ENCODE measurements at places on chromosomes 2 and 18.

DNA sequence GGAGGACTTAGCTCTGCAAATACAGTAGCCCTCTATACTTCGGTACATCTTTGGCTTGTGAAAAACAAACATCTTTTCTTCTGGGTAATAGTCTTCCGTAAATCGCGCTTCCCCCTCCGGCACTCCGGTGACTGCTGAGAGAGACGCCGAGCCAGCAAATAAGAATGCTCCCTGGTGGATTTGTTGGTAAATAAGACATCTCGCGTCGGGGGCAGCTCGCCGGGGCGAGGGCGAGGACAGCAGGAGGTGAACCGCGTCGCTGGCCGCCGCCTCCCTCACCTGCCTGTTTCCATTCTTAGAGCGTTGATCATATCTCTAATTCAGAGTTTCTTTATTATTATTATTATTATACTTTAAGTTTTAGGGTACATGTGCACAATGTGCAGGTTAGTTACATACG is 117.6 kb downstream of the PMAIP1 start:
- DNase-seq, result no peak

DNA sequence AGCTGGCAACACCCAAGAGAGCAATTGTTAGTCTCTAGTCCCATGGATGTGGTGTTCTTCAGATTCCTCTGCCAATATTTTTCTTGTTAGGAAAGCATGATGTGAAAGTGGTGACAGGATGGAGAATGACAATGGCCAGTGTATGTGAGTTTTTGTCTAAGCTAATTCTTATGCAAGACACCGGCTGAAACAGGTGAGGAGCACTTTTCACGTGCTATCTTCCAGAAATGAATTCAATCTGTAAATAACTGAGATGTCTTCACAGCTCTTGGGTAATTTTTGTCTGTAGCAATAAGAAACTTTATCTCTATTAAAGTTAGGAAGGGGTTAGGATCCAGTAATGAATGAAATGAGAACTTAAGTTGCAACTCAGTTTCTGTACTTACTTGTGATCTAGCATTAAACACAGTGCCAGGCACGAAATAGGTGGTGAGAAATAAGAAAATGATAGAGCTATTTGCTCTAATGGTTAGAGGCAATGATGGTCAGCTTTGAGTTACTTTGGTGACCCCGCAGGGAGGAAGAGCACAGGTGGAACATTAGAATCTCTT is 676 bp upstream of the AGPS start:
- no peak for DNase-seq

GRCh38 chr2:7672027-7672684 is 754.9 kb downstream of the RNF144A start:
- DNase-seq, result peak; percentile 14

- no peak for DNase-seq
These were observed 217.9 kb downstream of the NAPG start for GRCh38 chr18:10743766-10744165.

- DNase-seq, result no peak
These were observed 265.4 kb downstream of the ZNF385B start for GRCh38 chr2:179596018-179596417.

GRCh38 chr2:17791121-17791816 is 25.0 kb upstream of the MSGN1 start:
- no peak for DNase-seq

DNA sequence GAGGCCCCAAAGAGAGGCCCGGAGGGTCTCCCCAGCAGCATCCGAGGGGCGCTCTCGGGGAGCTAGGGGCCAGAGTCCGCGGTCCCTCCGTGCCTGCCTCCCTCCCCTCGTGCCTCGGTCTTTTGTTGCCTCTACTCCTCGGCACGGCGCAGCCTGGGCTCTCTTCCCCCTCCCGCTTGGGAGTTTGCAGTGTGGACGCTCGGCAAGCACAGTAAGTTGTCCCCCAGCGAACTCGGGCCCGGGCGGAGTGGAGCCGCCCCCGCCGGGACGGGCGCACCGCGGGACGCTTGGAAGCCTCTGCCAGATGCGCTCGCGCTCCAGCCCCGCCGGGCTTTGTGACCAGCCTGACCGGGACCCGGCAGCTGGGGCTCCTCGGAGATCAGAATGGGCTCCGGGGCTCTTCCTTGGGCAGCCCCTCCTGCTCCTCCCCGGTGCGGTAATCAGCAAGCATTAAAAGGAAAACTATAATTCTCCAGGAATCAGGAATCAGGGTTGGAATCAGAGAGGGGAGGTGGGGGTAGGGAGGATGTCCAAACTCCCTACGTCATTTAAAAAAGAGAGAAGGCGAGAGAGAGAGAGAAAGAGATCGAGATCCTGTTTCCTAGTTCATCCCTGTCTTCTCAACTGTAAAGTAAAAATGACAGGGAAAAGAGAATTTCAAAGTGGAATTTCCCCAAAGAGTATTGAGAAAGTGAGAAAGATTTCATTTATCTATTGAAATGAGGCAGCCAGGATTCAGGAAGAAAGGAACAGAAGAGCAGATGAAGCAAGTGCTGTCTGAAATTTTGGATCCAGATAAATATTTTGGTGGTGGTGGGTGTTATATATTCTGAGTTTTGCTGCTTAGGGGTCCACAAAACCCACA is 786 bp upstream of the TMEM200C start:
- DNase-seq, result no peak

DNA sequence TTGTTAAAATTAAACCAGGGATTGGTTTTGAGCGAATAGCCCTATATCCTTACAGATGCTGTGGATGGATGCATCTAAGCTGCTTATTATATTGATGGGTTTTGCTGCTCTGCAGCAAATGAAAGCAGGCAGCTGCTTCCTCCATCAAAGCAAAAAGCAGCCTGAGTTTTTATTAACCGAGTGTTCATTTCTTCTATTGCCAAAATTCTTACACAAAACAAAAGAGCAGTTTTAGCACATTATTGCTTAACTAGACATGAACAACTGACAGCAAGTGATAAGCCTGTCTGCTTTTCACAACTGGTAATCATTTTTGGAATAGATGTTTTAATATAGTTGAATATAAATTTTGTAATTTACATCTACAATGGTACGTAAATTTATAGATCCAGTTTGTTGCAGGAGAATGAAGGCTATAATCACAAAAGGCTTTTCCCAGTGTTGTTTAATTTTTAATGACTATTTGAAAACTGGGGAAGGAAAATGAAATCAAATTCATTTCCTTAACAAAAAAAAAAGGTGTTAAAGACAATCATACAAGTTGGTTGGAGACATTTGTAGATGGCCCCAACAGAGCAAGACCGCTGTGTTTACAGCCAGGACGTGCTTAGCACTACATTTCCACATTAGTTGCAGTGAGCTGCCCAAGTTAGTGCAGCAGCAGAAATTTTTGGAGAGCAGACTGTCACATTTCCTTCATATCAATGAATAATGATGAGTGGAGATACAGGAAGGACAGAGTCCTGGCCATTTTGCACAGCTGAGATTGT is 253.6 kb upstream of the SIX3 start:
- DNase-seq, result no peak

- no peak for DNase-seq
These were observed 19.3 kb downstream of the GPD2 start for GRCh38 chr2:156455361-156455975.

DNA sequence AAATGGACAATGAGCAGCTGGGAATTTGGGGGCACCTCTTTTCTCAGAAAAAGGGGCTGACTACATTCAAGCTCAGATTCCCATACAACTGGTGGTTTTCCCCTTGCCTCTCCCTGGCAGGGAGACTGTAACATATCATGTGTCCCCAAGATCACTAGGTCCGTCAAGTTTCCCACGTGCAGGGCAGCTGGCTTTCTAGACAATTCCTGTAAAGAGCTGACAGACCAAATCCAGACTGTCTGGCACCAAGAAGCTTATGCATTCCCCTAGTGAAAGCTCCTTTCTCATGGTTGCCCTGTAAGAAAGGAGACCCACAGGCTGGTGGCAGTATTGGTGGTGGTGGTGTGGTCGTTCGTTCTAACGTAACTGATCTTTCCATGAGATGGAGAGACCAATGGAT is 48.8 kb downstream of the THUMPD2 start:
- no peak for DNase-seq

- DNase-seq, result no peak
These were observed 296.5 kb downstream of the NOL4 start for GRCh38 chr18:33928231-33928630.

DNA sequence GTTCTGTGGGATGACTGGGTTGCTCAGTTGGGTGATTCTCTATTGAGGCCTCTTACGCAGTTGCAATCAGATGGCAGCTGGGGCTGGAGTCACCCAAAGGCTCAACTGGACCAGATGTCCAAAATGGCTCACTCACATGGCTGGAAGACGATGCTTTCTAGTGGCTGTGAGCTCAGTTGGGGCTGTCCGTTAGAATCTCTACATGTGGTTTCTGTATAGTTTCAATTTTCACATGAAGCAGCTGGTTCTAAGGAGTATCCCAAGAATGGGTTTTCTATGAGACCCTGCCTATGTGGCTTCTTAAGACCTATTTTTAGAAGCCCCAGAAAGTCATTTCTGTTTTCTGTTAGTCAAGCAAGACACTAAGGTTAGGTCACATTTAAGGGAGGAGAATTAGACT is 4.4 kb downstream of the XRCC5 start:
- DNase-seq, result no peak

GRCh38 chr18:49411928-49412327 is 48.5 kb downstream of the DYM start:
- DNase-seq, result no peak

DNA sequence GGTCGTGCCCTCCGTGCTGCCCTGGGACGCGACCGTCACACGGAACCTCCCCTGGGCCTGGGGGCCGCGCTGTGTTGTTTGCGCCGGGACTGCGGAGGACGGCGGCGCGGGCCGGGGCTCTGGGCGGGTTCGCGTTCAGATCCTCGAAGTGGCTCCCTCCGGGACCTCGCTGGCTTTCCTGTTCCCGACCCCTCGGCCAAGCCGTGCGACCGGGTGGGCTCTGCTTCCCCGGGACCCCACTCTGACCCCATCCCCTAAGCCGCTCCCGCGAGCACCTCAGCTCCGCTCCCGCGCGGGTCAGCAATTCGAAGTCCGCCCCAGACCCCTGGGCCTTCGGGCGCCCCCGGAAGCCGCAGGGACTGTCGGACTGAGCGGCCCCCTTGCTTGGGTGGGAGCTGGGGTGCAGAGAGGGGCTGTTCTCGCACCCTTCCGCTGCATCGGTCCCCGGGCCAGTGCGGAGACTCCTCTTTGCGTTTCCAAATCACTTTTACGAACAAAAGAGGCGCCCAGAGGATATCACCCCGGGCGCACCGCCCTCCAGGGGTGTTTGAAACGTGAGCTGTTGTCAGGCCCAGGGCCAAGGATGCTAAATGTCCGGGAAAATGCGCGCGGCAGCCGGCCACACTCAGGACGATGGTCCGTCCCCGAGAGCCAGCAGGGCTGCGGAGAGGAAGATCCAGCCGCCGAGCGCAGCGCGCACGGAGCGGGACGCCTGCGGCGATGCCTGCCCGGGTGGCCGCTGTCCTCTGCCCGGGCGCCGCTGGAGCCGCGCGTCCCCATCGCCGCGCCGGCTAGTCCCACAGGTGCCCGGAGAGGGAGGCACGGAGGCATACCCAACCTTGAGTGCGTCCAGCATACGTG is 73.5 kb downstream of the ZCCHC2 start:
- no peak for DNase-seq

- peak; percentile 76 for DNase-seq
These were observed 1.3 kb downstream of the BCL2L11 start for GRCh38 chr2:111121828-111122630.

DNA sequence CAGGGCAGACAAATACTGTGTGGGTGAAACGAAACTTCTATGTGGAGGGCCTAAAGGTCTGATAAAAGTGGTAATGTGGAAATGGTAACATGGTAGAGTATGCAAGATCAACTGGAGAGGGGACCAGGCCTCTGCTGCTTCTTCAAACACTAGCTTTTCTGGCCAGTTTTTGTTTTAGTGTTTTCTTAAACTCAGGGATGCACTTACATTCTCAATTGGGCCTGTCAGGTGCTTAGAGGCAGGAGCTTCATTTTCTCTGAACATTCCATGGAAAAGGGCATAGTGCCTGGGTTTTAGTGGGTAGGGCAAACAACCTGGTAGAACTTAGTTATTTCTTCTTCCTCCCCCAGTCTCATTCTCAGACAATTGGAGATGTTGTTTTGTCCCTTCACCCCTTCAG is 10.5 kb upstream of the ST3GAL5 start:
- no peak for DNase-seq

DNA sequence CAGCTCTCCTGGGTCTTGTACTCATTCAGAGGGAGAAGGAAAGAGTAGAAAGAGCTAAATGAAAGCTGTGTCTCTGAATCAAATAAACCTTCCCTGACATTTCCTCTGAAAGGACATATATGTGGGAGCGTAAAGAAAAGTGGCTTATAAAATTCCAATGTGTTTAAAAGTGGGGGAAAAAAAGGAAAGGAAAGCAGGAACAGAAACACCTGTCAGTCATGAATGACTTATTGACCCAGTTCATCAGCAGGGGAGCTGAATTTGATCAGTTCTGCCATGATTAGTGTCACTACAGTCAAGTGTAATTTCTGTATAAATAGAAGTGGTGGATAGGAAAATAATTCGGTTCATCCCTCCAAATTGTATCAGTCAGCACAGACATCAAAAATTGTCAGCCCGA is 382.5 kb downstream of the ERBB4 start:
- DNase-seq, result no peak

- no peak for DNase-seq
These were observed 7.7 kb upstream of the TMSB10 start for GRCh38 chr2:84897773-84898172.

DNA sequence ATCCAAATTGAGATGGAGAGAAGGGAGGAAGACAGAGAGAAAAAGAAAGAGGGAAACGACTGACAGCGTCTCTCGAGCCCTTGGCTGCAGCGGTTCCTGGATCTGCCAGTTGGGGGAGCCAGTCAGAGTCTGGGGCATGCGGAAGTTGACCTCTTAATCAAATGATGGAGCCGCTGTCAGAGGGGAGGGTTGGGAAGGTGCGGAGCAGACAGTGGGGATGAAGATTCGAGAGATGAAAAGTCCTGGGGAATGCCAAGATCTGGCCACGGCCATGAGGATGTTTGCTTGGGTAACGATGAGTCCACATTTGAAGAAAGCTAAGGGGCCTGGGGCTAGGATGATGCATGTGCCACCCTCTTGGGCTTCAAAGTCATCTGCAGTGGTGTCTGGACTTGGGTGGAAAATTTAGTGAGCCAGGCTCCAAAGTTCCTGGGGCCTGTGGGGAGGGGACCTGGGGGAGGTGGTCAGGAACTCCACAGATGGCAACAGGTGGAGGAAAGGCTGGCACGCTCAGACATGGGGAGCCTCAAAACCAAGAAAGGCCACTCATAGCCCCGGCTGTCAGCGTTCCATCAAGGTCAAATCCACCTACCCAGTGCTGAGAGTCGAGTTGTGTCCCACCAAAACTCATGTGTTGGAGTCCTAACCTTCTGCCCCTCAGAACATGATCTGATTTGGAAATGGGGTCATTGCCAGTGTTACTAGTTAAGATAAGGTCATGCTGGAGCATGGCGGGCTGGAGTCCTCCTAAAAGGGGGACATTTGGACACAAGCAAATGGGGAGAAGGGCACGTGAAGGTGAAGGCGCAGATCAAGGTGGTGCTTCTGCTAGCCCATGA is 200.1 kb downstream of the NDUFA10 start:
- no peak for DNase-seq

GRCh38 chr2:156326526-156327095 is 5.9 kb downstream of the NR4A2 start:
- DNase-seq, result no peak

GRCh38 chr2:69720404-69720803 is 21.5 kb upstream of the ANXA4 start:
- DNase-seq, result no peak

All from SHP77 treated with DMSO at 0.1 percent for 48 hours (cell line).